ENCODE measurements at places on chromosomes 2 and 18. TPM values are rescaled to one million over a fixed set of nuclear protein-coding genes. Genes with fewer than 3 reads are reported as not detected.

- DNase-seq = no peak
These were observed 118.4 kb downstream of the TWIST2 start for GRCh38 chr2:238966072-238966937.

GRCh38 chr18:10928011-10928771 is 221.2 kb downstream of the PIEZO2 start:
- no peak for DNase-seq

- no peak for DNase-seq
These were observed 143.7 kb upstream of the SYT4 start for GRCh38 chr18:43420950-43421349.

DNA sequence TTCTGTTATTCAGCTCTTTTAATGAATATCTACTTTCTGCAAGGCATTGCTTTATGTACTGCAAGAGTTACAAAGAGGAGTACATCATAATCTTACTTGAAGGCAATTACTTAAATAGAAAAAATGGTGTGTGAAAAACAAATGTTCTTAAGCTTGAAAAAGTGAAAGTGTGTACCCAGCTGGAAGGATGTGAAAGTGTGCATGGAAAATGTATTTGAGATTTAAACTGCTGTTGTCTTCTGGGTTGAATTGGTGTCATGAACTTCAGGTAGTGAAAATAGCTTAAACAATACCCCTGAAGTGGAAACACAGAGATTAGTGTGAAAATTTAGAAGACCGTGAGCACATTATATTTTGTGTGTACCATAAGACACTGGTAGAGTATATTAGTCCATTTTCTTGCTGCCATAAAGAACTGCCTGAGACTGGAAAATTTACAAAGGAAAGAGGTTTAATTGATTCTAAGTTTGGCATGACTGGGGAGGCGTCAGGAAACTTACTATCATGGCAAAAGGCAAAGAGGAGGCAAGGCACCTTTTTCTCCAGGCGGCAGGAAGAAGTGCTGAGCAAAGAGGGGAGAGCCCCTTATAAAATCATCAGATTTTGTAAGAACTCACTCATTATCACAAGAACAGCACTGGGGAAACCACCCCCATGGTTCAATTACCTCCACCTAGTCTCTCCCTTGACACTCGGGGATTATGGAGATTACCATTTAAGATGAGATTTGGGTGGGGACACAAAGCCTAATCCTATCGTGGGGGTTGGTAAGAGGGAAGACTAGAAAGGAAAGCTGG is 38.8 kb downstream of the SCN2A start:
- no peak for DNase-seq

- no peak for DNase-seq
These were observed 419.8 kb downstream of the SETBP1 start for GRCh38 chr18:45100321-45101105.

Gene CDH2
- total RNA-seq = 71.7 TPM

Gene FMNL2
- 440 TPM for total RNA-seq

Gene NTSR2
- total RNA-seq = 3.8 TPM

GRCh38 chr2:69582582-69583176 is 60.9 kb downstream of the AAK1 start:
- no peak for DNase-seq

GRCh38 chr2:216991563-216991962 is 131.7 kb upstream of the TNP1 start:
- no peak for DNase-seq

- peak; percentile 60 for DNase-seq
These were observed 13.8 kb upstream of the SATB2 start for GRCh38 chr2:199471443-199472057.

GRCh38 chr2:56519806-56520205 is 336.0 kb downstream of the CCDC85A start:
- no peak for DNase-seq

DNA sequence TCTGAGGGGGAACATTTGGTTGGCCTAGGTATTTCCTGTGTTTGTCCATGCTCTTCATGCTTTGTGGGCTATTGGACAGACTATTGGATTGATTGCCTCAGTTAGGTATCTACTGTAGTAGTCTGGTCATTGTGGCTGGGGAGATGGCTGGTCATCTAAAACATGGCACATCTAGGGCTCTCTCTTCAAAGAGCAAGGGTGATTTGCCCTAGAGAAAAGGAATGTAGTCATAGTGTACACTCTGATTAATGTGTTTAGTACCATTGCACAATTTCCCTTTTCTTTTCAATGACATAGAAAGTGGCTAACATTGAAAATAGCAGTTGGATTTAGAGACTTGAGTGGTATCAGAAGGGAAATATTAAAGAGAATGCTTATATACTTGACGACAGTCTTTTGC is 114.3 kb downstream of the LCLAT1 start:
- DNase-seq = no peak

- no peak for DNase-seq
These were observed 3.3 kb downstream of the KATNAL2 start for GRCh38 chr18:46920653-46921052.

DNA sequence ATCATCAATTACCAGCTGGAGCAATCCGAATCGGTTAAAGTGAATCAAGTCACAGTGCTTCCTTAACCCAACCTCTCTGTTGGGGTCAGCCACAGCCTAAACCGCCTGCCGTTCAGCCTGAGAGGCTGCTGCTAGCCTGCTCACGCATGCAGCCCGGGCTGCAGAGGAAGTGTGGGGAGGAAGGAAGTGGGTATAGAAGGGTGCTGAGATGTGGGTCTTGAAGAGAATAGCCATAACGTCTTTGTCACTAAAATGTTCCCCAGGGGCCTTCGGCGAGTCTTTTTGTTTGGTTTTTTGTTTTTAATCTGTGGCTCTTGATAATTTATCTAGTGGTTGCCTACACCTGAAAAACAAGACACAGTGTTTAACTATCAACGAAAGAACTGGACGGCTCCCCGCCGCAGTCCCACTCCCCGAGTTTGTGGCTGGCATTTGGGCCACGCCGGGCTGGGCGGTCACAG is 496 bp upstream of the ITGA4 start:
- DNase-seq = no peak

- DNase-seq = no peak
These were observed 258.0 kb downstream of the MYCN start for GRCh38 chr2:16198166-16198912.

- no peak for DNase-seq
These were observed 67.2 kb upstream of the TMEM17 start for GRCh38 chr2:62573137-62573731.

GRCh38 chr2:170929686-170930050 is 615 bp downstream of the GORASP2 start:
- DNase-seq = no peak

GRCh38 chr2:39631718-39632117 is 34.0 kb upstream of the TMEM178A start:
- DNase-seq = no peak

DNA sequence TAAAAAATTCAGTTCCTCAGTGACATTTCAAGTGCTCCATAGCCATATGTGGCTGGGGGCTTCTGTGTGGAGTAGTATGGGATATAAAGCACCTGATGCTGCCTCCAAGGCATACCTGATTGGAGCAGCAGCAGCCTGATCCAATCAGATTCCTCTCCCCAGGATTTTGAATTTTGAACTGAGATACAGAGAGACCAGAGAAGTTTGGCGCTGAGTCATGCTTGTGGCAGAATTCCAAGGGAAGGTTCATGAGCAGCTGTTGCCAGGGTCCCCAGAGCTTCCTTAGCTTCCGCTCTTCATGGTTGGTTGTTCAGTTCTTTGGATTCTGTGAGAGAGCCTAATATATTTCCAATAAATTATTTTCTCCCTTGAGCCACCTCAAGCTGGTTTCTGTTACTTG is 29.0 kb upstream of the CFAP36 start:
- DNase-seq = peak; percentile 38

DNA sequence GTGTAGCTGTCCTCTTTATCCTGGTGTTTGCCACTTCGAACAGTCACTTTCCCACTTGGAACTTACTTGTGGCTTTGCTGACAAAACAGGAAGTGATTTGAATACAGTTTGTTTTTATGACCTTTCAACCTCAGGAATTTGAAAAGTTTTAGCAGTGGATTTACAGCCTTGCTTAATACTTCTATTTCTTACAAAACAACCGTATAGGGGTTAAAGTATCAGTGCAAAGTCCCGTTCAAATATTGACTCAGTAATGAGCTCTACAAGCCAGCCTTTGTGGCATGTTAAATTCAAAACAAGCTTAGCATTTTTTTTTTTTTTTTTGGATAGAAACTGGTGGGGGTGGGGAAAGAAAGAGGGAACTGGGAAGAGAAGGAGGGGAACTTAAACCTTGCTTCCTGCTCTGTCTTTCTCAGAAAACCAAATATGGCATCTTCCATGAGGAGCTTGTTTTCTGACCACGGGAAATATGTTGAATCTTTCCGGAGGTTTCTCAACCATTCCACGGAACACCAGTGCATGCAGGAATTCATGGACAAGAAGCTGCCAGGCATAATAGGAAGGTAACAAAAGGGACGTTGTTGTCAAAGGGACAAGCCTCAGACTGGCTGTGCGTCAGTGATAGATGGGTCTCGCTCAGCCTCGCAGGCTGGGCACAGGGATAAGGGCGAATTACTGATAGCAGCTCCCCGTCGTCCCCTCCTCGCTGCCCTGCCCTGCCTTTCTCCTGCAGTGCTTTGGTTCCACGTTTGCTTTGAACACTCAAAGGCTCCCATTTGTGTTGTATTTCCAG is at the start of gene HNMT:
Gene HNMT, plus strand, starts transcription at position 408 of the 793 bp plus-strand sequence. Its CDS starts 19 bp downstream, at position 427.
- DNase-seq = peak; percentile 64

- no peak for DNase-seq
These were observed 7.1 kb downstream of the TIA1 start for GRCh38 chr2:70241340-70241739.

GRCh38 chr2:12273111-12273510 is 443.6 kb upstream of the TRIB2 start:
- no peak for DNase-seq

DNA sequence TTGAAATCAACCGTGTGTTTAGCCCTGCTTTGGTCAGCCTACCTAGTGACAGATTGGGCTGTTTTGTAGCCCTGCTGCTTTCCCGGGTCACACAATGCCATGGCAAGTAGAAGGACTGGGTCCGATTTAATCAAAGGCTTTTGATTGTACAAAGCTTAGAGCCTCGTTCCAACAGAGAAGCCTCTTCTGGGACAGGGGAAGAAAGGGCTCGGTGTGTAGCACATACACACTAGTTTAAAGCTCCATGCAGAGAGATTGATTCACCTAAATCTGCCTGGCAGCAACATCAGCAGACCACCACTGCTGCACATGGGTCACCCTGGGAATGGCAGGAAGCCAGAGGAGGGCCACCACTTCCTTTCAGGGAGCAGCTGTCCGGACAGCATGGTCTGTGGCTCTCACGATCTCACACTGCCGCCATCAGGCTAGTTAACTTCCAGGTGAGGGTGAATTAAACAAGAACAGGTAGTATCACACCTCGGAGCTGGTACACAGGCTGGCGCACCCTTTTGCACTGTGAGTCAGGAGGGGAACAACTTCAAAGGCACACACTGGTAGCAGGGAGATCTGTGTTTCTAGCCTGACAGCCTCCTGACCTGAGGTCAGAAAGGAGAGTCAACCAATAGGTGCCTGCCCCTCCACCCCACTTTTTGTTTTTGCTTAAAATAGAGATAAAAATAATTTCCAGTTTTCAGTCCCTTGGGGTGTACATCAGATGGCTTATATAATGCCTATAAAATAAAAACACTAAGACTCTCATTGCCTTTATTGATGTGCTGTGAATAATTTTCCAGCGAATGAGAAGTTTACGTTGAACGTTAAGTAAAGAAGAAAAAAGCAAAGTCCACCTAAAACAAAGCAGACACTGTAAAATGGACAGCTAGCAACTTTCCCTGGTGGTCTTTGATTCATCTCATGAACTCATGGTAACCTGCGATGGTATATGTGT is 108.5 kb downstream of the CDCA7 start:
- no peak for DNase-seq

Gene COLEC12
- 8.8 TPM for total RNA-seq

- no peak for DNase-seq
These were observed 483.9 kb downstream of the DPP10 start for GRCh38 chr2:114926303-114926702.

DNA sequence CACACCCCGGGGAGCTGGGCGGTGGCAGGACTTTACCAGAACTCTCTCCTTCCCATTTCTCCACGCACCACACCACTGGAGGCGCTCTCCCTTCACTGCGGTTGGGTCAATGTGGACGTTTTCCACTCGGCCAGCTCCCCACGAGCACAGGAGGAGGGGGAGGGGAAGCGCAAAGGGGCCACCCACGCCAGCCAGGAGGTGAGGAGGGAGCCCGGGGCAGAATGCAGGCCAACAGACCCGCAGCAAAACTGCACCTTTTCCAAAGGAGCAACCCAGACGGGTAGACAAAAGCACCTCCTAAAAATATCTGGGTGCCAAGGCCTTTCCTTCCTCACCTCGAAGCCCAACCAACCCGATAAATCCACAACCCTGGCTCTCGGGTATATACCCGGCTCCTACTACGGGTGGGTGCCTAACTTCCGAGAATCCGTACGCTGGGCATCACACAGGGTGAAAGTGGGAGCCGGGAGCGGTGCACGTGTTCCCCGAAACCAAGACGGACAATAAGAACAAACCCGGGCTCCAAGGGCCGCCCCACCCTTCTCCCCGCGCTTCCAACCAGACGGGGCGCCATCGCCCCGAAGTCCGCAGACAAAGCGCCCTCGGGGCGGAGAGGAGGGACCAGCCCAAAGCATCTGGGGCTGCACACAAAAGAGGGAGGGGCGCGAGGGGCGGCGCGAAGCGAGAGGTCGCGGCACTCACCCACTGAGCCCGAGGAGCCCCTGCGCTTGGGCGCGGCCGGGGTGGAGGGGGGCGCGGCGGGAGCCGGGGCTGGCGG is 1.0 kb downstream of the RTN4 start:
- peak; percentile 93 for DNase-seq

- no peak for DNase-seq
These were observed 119.1 kb downstream of the MAP4K4 start for GRCh38 chr2:101816598-101816997.

- DNase-seq = no peak
These were observed 72.7 kb downstream of the SCN2A start for GRCh38 chr2:165311949-165312348.

Gene CD302
- total RNA-seq = 9.1 TPM

All from dorsolateral prefrontal cortex (tissue), 122 donors.